Naive thymus-derived CD4-positive, alpha-beta T cell (primary cell): ENCODE measurements at places on chromosomes 2 and 18. TPM values are rescaled to one million over a fixed set of nuclear protein-coding genes. Genes with fewer than 3 reads are reported as not detected.
A peak's percentile ranks its signal among the peaks of the same experiment; 100 is the strongest.

DNA sequence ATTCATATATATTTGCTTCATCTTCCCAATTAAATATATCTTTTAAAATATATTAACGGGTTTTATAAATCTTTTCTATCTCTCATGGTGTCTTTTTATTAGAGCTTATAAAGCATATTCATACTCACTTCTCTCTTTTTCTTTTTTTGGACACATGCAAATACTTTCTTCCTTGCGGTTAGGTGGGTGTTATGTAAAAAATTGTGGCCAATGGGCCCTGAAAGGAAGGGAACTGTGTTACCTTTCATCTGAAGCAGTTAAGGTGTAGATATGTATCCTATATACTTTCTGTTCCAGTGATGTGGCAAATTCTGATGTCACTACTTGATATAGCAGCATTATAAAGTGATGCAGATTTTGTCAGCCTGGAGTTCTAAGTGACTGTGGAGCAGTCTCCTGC is 714.5 kb downstream of the PLCL1 start:
- H3K27me3 ChIP-seq, result no peaks in the 10 kb centered on the region
- H3K36me3 ChIP-seq, result no peaks in the 10 kb centered on the region
- no peaks in the 10 kb centered on the region for H3K4me1 ChIP-seq
- H3K4me3 ChIP-seq, result no peak overlapping the region
- H3K27ac ChIP-seq, result no peak overlapping the region

GRCh38 chr2:52383541-52383940 is 1351.6 kb upstream of the NRXN1 start:
- no peak overlapping the region for H3K27ac ChIP-seq
- no peak overlapping the region for H3K4me3 ChIP-seq
- no peaks in the 10 kb centered on the region for H3K36me3 ChIP-seq
- H3K4me1 ChIP-seq, result no peaks in the 10 kb centered on the region
- no peaks in the 10 kb centered on the region for H3K27me3 ChIP-seq

- H3K4me1 ChIP-seq, result peaks cover 21% of the 10 kb centered on the region
- H3K27ac ChIP-seq, result no peak overlapping the region
- H3K36me3 ChIP-seq, result no peaks in the 10 kb centered on the region
- no peaks in the 10 kb centered on the region for H3K27me3 ChIP-seq
- H3K4me3 ChIP-seq, result no peak overlapping the region
- DNase-seq, result peak; percentile 53
Observed at GRCh38 chr2:55033076-55033742, 17.0 kb downstream of the RTN4 start.

GRCh38 chr2:171910494-171910893 is 11.8 kb upstream of the HAT1 start:
- no peak overlapping the region for H3K27ac ChIP-seq
- DNase-seq, result no peak
- H3K27me3 ChIP-seq, result no peaks in the 10 kb centered on the region
- no peaks in the 10 kb centered on the region for H3K36me3 ChIP-seq
- no peaks in the 10 kb centered on the region for H3K4me1 ChIP-seq

DNA sequence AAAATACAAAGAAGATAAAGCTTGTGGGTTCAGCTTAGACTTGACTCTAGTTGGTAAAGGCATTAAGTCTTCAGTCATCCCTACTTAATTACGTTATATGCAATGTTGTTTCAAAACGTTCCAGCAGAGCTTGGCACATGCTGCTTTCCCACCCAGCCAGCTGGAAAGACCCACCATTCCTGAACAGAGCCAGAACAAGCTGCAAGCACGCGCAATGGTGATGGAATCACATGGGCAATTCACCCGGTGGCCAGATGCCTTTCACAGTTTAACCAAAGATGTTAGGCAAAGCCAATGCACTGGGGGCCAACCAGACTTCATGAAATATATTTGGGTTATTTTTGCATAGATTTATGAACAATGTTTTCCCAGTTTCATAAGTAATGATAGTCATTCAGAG is 123.4 kb upstream of the CDH20 start:
- H3K4me1 ChIP-seq, result no peaks in the 10 kb centered on the region
- no peaks in the 10 kb centered on the region for H3K27me3 ChIP-seq
- no peak for DNase-seq

DNA sequence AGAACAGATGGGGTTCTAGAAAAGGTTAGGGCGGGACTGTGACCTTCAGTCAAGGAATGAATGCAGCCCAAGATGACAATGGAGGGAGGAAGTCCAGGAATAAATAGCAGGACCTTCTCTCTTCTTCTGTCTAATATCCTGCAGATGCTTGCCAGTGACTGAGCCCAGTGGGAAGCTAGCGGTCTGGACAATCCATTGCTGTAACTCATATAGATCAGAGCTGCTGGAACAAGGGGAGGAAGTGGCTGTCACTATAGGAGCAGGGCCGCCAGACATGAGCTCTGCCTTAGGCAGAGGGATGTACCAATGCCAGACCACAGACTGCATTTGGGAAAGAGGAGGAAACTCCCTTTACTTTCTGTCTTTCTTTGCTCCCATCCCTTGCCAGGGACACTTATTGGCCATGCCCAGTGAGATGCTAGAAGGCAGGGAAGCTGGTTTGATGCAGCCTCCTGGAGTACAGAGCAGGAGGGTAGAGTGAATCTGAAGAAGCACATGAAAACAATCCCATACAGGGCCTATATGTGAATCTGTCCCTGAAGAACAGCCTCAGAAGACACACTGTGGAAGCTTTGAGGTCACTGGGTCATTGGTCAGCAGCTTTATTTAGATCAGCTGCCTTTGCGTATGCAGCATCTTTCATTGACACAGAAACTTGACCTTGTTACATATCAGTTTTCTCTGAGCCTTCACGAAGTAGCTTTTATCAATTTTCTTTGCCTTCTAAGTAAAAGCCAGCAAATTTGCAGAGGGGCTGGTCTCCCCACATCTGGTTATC is 65.4 kb downstream of the CCDC85A start:
- H3K27me3 ChIP-seq, result no peaks in the 10 kb centered on the region
- no peaks in the 10 kb centered on the region for H3K4me1 ChIP-seq
- no peak overlapping the region for H3K4me3 ChIP-seq
- no peaks in the 10 kb centered on the region for H3K36me3 ChIP-seq
- H3K27ac ChIP-seq, result no peak overlapping the region
- DNase-seq, result no peak

DNA sequence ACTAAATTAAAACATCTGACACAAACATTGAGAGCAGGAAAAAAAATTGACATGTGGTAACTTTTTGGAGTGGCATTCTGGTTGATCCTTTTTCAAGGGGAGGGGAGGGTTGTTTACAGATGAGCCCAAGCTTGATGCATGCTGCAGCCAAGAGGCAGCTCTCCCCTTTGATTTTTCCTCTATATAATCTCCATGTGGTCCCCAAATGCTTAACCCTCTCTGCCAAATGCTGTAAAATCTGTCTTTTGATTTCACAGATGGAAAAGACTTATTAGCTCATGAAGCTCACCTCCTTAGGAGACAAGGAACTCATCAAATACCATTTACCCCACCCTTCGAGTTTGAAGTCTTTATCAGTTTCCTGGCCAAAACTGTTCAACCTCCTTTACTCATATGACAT is 623.0 kb downstream of the NRXN1 start:
- H3K36me3 ChIP-seq, result no peaks in the 10 kb centered on the region
- H3K4me3 ChIP-seq, result no peak overlapping the region
- H3K4me1 ChIP-seq, result no peaks in the 10 kb centered on the region
- no peak overlapping the region for H3K27ac ChIP-seq
- no peak for DNase-seq
- H3K27me3 ChIP-seq, result no peaks in the 10 kb centered on the region

GRCh38 chr2:77007686-77008085 is 514.5 kb downstream of the LRRTM4 start:
- no peak overlapping the region for H3K27ac ChIP-seq
- H3K4me1 ChIP-seq, result no peaks in the 10 kb centered on the region

- no peak overlapping the region for H3K27ac ChIP-seq
- H3K4me3 ChIP-seq, result no peak overlapping the region
- no peaks in the 10 kb centered on the region for H3K27me3 ChIP-seq
- no peaks in the 10 kb centered on the region for H3K36me3 ChIP-seq
- H3K4me1 ChIP-seq, result no peaks in the 10 kb centered on the region
Observed at GRCh38 chr2:165630236-165630635, 160.7 kb downstream of the CSRNP3 start.

- no peaks in the 10 kb centered on the region for H3K27me3 ChIP-seq
- no peaks in the 10 kb centered on the region for H3K36me3 ChIP-seq
- H3K27ac ChIP-seq, result no peak overlapping the region
- no peak for DNase-seq
Observed at GRCh38 chr2:210913461-210913860, 357.1 kb downstream of the CPS1 start.

DNA sequence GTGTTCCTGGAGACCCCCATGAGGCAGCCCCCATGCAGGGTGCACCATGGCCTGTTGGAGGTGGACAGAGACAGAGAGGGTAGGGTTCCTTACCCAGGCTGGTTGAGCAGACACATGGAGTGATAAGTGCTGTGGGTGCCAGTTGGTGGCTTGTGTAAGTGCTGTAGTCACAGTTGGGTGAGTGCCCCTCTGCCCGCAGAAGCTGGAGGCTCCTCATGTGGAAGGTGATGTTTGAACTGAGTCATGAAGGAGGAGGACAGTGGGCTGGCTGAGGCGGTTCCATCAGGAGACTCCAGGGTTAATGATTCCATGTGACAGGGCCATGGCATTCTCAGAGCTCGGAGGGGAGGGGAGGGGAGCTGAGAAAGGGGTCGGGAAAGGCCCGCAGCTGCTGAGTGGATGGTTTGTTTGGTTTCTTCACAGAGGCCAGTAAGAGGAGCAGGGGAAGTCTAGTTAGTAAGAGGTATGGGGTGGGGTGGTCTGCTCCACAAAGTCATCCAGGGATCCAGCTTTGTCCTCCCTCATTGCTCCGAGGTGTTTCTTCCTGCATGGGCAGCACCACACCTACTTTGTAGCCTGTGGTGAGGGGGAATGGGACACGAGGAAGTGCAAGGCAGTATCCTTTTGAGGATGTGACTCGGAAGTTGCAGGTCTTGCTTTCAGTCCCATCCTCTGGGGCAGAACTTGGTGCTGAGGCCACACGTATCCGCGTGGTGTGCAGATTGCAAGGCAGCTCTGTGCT is 13.6 kb downstream of the IMPA2 start:
- no peaks in the 10 kb centered on the region for H3K36me3 ChIP-seq
- H3K27me3 ChIP-seq, result no peaks in the 10 kb centered on the region
- H3K4me1 ChIP-seq, result no peaks in the 10 kb centered on the region
- H3K27ac ChIP-seq, result no peak overlapping the region

GRCh38 chr2:233476063-233476410 is 90.5 kb downstream of the USP40 start:
- no peak for DNase-seq
- no peaks in the 10 kb centered on the region for H3K27me3 ChIP-seq
- peaks cover 59% of the 10 kb centered on the region for H3K36me3 ChIP-seq

DNA sequence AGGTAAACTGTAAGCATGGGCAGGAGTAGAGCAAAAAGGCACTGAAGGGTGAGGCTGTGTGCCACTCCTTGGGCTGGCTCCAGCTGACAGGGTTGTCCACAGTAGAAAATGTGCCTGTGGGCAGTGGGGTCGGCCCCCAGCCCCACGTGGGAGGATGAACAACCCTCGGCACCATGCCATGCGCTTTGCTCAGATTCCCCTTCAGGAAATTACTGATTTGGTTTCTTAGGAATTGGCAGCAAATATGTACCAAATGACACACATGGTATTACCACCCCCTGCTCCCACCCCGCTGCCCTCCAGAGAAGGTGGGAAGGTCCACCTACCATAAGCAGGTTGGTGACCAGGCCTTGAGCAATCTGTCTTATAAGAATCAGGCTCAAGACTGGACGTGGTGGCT is 13.6 kb downstream of the ADCY3 start:
- no peaks in the 10 kb centered on the region for H3K36me3 ChIP-seq
- no peaks in the 10 kb centered on the region for H3K27me3 ChIP-seq
- no peaks in the 10 kb centered on the region for H3K4me1 ChIP-seq
- H3K4me3 ChIP-seq, result no peak overlapping the region
- no peak overlapping the region for H3K27ac ChIP-seq

GRCh38 chr18:45034179-45034578 is 353.5 kb downstream of the SETBP1 start:
- no peaks in the 10 kb centered on the region for H3K27me3 ChIP-seq
- DNase-seq, result no peak
- H3K36me3 ChIP-seq, result no peaks in the 10 kb centered on the region
- H3K4me1 ChIP-seq, result no peaks in the 10 kb centered on the region
- H3K4me3 ChIP-seq, result no peak overlapping the region

DNA sequence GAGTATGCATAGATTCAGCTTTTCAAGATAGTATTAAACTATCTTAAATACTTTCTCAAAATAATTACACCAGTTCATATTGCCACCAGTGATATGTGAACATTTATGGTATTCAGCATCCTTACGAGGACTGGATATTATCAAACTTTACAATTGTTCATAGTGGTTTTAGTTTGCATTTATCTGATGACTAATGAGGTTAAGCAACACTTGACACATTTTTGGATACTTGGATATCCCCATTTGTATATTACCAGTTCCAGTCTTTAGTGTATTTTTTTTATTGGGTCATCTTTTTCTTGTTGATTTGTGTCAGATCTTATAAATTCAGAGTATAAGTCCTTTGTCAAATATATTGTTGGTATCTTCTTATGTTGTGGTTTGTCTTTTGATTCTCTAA is 128.4 kb downstream of the ASXL3 start:
- H3K27ac ChIP-seq, result no peak overlapping the region
- H3K36me3 ChIP-seq, result no peaks in the 10 kb centered on the region
- no peak overlapping the region for H3K4me3 ChIP-seq
- H3K4me1 ChIP-seq, result no peaks in the 10 kb centered on the region

- H3K36me3 ChIP-seq, result no peaks in the 10 kb centered on the region
- H3K4me3 ChIP-seq, result no peak overlapping the region
- no peak overlapping the region for H3K27ac ChIP-seq
Observed at GRCh38 chr2:227462462-227462951, 9.4 kb upstream of the AGFG1 start.

- peaks cover 6% of the 10 kb centered on the region for H3K4me1 ChIP-seq
- peak overlapping the region; percentile 86 for H3K4me3 ChIP-seq
- H3K36me3 ChIP-seq, result no peaks in the 10 kb centered on the region
- H3K27me3 ChIP-seq, result no peaks in the 10 kb centered on the region
- no peak for DNase-seq
Observed at GRCh38 chr2:74653589-74653984, 460 bp upstream of the SEMA4F start.

- no peak overlapping the region for H3K27ac ChIP-seq
- no peak overlapping the region for H3K4me3 ChIP-seq
- DNase-seq, result no peak
- no peaks in the 10 kb centered on the region for H3K36me3 ChIP-seq
- no peaks in the 10 kb centered on the region for H3K4me1 ChIP-seq
Observed at GRCh38 chr18:10391506-10391905, 62.9 kb upstream of the APCDD1 start.

GRCh38 chr2:150610670-150611279 is 123.3 kb upstream of the RND3 start:
- no peak overlapping the region for H3K27ac ChIP-seq
- no peak overlapping the region for H3K4me3 ChIP-seq
- H3K4me1 ChIP-seq, result no peaks in the 10 kb centered on the region
- H3K36me3 ChIP-seq, result no peaks in the 10 kb centered on the region
- H3K27me3 ChIP-seq, result no peaks in the 10 kb centered on the region

GRCh38 chr2:56971383-56971974 is 787.7 kb downstream of the CCDC85A start:
- H3K4me1 ChIP-seq, result no peaks in the 10 kb centered on the region
- H3K27me3 ChIP-seq, result no peaks in the 10 kb centered on the region
- no peak overlapping the region for H3K4me3 ChIP-seq
- no peak overlapping the region for H3K27ac ChIP-seq

RGPD3 gene
- polyA plus RNA-seq, result not detected

NMUR1 gene
- not detected for polyA plus RNA-seq

EGR4 gene
- polyA plus RNA-seq, result not detected

BOK gene
- 0.11 TPM for polyA plus RNA-seq

ADD2 gene
- 5.3 TPM for polyA plus RNA-seq

LYG2 gene
- not detected for polyA plus RNA-seq

OR6B2 gene
- not detected for polyA plus RNA-seq

SNTG2 gene
- polyA plus RNA-seq, result 0.26 TPM

GAL3ST2 gene
- polyA plus RNA-seq, result not detected

LRP1B gene
- not detected for polyA plus RNA-seq

RIT2 gene
- not detected for polyA plus RNA-seq

MDH1 gene
- polyA plus RNA-seq, result 268 TPM

FOXD4L1 gene
- polyA plus RNA-seq, result not detected
